ENCODE measurements at places on chromosomes 5 and 9.

DNA sequence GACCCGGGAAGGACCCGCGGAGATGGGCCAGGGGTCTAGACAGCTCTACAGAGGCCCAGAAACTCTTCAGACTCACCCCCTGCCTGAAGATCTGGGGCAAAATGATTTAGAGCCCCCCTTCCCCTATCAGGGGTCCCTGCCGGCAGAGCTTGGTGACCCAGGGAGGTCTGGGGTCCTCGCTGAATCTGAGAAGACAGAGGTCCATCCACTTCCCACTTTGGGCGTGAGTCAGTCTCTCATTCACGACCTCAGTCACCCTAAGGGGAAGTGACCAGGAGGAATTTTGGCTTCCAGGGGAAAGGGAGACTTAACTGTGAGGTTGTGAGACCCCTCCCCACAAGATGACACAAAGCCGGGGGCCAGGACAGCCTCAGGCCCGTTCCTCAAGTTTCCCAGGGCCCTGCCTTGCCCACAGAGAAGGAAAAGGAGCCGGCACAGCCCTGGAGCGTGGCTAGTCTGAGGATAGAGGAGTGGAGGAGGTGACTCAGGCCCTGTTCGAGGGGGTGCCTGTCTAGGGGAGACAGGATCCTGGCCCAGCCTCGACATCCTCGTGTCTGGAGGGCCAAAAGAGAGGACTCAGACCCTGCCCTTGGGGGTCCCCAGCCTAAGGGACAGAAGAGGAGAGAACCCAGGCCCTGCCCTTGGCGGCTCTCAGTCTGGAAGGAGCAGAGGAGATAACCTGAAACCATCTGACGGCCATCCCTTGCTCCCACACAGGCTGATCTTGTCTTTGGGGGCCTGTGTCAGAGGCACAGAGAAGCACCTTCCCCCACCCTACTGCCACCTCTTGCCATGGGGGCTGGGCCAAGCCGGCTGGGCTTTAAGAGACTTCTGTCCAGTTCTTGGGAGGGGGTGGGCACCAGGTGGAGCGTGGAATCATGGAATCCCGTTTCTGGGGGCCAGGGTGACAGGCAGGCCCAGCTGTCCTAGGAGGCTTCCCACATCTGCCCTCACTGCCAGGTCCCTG lies 889 bp downstream of the PDLIM4 start:
- DNase-seq = no peak

GRCh38 chr5:82349652-82350051 lies 71.5 kb upstream of the RPS23 start:
- DNase-seq = peak; percentile 38

GRCh38 chr9:116154334-116154975 lies 864 bp downstream of the PAPPA start:
- DNase-seq = no peak

DNA sequence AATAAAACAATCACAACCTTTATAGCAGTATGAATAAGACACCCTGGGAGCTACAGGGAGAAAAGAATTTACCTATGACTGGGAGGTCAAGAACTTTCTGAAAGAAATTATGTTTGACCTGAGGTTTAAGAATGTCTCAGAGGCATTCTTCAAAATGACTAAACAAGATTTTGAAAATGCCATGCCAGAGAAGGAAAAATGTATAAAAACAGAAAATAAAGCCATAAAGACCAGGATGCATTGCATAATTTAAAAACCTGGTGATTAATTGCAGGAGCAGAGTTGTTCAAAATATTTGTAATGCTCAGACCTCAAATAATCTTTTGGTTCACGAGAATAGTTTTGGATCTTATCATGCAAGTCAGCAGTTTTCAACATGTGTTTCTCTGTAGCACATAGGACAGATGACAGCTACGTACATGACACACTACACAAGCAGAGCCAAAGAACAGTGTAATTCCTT lies 954.7 kb upstream of the ARRDC3 start:
- no peak for DNase-seq

DNA sequence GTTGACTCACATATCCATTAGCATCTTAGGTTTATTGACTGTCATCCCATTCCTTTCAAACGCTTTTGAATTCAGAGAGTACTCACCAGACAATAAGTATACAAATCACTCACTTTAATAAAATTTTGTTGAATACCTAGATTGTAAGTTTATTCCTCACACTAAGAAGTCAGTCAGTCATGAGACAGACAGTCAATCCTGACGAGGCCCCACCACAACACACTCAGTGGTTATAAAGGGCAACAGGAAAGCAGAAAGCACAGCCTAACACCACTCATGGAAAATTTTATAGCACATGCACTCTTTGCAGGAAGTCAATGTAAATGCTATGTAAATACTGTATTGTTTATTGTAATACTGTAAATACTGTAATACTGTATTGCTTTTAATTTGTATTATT lies 176.3 kb upstream of the PTGER4 start:
- DNase-seq = no peak

GRCh38 chr5:8714861-8715260 lies 831.0 kb downstream of the SEMA5A start:
- DNase-seq = no peak

GRCh38 chr9:8781458-8781857 lies 981.9 kb upstream of the DMAC1 start:
- DNase-seq = no peak

- no peak for DNase-seq
Observed at GRCh38 chr5:78275998-78276543, 18.4 kb downstream of the AP3B1 start.

DNA sequence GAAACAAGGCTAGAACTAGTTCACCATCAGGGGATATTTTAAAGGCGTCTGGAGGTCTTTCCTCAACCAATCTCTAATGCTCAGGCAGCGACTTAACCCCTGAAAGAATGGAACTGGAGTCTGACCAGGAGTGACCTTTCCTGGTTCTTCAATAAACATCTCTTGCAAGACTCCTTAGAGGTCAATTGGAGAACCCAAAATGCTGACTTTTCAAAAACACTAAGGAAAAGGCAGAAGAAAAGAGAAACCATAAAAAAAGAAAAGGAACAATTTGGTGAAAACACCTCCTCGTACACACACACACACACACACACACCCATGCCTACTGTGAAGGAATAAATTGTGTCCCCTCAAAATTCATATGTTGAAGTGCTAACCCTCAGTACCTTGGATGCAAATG lies 12.3 kb downstream of the TIMD4 start:
- DNase-seq = no peak

DNA sequence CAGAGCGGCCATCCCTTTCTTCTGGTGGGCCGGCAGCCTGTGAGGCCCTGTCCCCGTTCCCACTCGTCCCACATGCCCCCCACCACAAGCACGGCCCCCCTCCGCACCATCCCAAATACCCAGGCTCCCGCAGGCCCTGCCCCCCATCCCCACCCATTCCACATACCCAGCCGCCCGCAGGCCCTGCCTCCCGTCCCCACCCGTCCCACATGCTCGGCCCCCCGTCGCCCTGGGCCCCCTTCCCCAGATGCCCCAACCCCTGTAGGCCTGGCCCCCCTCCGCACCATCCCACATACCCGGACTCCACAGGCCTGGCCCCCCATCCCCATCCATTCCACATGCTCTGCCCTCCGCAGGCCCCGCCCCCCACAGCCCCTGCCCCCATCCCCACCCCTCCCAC lies 11.5 kb downstream of the SLC6A19 start:
- no peak for DNase-seq

DNA sequence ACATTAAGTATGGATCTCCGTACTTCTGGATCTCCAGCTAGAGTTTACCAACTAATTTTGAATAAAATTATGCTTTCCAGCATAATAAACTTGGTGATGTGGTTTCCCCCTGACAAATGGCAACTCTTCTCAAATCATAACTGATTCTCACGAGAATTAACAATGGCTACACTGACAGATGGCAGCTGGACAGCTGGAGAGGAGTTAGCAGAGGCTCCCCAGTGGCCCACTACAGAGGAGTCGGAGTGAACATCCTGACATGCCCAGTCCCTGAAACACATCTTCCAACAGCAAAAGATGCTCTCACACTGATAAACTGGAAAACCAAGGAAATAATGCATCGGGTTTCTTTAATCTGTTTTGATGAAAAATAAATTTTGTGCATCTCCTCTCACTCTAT lies 239.6 kb downstream of the MAN2A1 start:
- no peak for DNase-seq

- DNase-seq = no peak
Observed at GRCh38 chr5:146440870-146441495, 6.2 kb upstream of the TCERG1 start.

- no peak for DNase-seq
Observed at GRCh38 chr9:105416840-105417239, 31.0 kb upstream of the FSD1L start.

DNA sequence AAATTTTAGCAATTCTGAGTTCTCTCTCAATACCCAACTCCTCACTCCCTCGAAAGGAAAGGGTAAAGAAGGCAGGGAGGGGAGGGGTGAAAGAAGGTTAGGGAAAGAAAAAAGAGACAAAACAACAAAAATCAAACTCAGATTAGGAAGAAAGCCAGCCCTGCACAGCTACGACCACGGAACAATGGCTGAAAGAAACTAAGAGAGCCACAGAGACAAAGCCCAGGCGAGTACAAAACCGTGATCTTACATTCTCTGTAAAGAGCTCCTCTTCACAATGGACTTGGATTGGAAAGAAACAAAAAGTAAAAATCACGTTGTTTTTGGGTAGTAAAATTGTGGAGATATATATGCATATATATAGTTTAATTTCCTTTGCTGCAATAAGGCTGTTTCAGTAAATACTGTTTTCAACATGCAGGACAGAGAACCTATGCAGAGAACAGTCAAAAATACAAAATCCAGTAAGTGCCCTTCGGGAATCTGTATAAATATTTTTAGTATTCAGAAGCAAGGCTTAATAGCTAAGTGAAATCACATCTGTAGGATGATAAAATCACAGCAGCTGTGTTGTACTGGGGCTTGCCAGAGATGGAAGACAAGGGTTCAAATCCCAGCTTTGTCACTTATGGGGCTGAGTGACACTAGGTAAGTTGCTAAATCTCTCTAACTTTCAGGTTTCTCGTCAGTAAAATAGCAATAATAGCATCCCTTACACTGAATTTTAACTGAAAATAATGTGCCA lies 16.9 kb downstream of the PSMB7 start:
- DNase-seq = no peak

- peak; percentile 51 for DNase-seq
Observed at GRCh38 chr5:31470608-31471007, 61.3 kb downstream of the DROSHA start.

- no peak for DNase-seq
Observed at GRCh38 chr5:141507387-141508091, 18.7 kb downstream of the PCDHGC5 start.

DNA sequence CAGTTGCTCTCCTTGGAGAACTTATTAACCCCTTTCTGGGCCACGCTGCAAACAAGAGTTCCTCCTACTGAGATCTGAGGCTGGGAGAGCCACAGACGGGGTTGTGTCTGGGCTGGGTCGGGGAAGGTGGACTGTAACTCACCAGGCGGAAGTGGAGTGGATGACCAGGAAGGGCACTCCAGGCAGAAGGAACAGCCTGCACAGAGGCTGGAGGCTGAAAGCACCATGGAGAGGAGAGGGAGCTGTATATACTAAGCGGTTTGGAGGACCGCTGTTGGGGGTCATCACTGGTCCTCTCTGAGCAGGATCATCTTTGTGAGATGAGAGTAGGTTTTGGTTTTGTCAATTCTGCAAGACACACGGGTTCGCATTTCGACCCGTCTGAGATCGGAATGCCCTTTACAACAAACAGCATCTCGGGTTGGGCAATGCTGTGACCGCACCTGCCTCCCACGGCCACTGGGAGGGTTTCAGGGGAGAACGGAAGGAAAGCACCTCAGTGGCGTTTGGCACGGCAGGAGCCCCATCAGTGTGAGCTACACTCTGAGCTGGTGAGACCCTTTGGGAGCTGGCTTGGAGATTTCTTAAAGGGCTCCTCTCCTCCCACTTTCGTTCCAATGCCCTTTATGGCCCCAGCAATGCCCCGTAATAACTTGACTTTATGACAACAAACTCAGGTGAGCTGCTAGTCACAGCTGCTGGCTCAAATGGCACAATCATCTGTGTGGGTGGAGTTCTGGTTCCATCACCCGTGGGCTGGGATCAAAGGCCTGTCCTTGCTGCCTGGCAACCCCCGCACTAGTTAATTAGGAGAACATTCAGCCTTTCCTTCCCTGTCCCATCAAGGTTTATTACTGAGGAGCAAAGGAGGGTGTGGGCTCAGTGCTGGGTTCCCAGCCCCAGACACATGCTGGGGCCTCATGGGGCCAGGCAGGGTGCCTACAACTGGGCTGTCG lies 18.7 kb upstream of the NEURL1B start:
- no peak for DNase-seq

- DNase-seq = no peak
Observed at GRCh38 chr5:72510610-72511181, 3.5 kb upstream of the ZNF366 start.

- no peak for DNase-seq
Observed at GRCh38 chr5:1243487-1244130, 18.4 kb downstream of the SLC6A18 start.

DNA sequence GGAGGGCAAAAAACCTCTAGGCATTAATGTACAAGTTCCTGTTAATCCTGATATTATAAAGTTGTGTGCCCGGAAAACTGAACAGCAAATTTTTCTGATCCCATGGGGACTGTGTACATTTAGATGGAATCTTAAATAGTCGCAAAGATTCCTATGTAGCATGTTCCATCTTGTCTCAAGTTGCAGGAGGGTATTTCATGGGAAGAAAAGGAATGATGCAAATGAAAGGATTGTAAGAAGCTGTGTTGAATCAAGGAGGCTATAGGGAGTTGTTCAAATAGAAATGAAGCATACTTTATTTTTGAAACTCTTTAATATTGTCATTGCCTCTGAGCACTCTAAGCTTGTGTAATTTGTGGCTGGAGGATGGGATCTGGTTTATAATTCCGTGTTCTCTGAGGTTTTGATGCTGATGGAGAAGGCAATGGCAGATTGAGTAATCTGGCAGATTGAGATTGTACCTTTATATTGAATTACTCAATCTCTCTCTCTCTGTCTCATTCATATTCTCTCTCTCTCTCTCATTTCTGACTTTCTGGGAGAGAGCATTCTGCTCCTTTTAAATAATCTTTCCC lies 288.5 kb downstream of the OSTF1 start:
- no peak for DNase-seq

DNA sequence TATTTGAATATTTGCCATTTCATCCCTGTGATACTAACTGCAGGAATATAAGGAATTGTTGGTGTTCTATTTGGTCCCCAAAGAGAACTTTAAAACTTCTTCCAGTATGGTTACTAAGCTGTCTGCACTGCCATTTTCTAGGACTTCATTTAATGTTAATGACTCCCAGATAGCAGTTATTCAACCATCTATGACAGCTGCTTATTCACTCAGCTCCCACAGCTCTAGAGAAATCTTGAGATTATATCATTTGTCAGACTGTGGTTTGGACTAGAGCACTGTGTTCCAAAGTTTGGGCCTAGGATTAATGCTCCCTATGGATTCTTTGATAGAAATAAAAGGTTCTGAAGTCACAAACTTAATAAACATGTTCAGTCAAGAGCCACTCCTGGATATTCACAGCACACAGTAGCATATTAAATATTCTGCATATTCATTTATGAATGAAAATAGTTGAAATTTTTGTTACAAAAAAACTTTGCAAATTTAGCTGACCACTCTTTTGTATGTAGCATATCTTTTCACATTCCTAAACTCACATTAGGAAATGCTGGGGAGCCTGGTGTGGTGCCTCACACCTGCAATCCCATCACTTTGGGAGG lies 173.7 kb downstream of the NFIB start:
- DNase-seq = no peak
